ENCODE measurements at places on chromosomes 13 and 19.

GRCh38 chr19:40367577-40368434 lies 19.3 kb downstream of the PLD3 start:
- DNase-seq = peak; percentile 95

DNA sequence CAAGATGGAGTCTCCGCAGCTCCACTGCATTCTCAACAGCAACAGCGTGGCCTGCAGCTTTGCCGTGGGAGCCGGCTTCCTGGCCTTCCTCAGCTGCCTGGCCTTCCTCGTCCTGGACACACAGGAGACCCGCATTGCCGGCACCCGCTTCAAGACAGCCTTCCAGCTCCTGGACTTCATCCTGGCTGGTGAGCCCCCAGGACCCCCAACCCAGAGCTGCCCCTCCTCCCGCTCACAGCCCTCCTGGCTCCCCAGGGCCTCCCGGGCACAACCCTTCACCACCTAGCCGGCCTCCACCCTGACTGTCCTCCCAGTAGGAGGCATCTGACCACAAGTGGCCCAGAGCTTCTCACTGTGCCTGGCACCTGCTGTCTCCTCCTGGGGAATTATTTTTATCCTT lies 9.4 kb downstream of the SYNGR4 start:
- no peak for DNase-seq

GRCh38 chr19:37563518-37563917 lies 31.1 kb downstream of the ZNF571 start:
- DNase-seq = no peak

DNA sequence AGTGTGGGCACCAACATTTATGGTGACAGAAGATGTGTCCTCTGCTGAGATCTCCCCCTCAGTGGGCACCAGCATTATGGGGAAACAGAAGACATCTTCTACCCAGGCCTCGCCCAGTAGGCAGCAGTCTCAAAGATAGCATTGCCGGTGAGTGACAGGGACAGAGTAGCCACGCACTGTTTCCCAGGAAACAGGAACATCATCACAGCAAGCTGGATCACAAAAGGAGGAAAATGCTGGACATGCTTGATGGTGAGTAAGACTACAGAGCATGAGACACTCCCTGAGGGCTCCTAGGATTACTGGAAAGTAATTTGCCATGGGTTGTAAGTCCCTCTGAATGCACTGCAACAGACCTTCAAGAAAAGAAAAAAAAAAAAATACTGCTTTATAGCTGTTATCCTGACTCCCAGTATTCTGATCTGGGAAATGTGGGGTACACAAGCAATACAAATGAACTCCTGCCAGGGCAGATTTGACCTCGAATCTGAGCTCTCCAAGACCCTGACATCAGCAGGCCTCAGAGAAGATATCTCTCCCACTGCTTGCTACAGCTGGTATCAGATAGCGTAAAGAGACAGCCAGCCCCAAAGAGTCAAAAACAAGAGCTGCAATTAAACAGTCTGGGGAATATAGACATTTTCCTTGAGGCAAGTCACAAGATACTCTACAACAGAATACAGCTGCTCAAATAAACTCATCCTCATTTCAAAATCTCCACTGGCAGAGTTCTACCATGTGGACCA lies 180.4 kb downstream of the RBM26 start:
- no peak for DNase-seq

GRCh38 chr13:24887759-24888158 lies 123.8 kb downstream of the RNF17 start:
- no peak for DNase-seq

DNA sequence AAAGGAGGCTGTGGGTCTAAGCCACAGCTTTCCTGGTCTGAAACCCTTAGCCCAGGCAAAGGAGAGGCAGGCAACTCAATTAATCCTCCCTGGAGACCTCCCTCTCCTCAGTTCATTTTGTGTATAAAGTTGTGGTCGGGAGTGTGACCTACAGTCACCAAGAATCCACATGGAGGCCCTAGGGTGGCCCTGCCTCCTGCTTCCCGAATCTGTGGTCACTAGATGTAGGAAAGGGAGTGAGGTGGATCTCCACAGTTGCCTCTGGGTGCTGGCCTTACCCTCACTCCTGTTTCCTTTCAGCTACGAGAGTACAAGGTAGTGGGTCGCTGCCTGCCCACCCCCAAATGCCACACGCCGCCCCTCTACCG lies 1.3 kb downstream of the RPL18A start:
- DNase-seq = no peak

GRCh38 chr13:46051968-46052318 lies 603 bp downstream of the ZC3H13 start:
- no peak for DNase-seq

DNA sequence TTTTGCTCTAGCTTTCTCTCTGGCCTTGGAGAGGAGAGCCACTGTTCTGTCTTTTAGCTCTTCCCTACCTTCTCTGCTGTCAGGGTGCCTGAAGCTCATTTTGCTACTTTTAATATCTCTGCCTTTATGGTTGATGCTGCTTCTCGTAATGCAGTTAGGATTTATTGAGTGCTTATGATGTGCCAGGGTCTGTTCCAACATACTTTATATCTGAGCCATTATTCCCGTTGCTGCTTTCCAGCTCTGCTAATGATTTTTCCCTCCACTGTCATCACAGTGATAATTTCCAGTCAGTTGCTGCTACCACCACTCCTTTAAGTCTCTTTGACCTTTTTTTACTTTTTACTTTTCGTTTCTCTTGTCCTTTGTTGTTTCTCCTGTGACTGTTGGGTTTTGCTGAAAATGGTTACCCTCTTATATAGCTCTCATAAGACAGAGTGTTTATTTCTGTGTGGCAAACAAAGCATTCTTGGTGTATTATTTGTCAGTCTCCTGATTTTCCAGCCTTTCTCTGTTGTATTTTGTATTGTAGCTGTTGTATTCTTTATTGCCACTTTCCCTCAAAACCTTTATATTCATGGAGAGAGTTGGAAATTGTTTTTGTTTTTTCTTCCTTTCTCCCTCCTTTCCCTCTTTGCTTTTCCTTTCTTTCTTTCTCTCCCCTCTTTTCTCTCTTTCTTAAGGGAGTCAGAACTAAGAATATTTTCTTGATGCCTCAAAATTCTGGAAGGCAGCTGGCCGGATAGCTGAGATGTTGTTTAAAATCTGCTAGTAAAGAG lies 37.4 kb downstream of the COG6 start:
- DNase-seq = no peak

- DNase-seq = no peak
Measured at GRCh38 chr13:33696530-33696929, 121.4 kb upstream of the RFC3 start.

- DNase-seq = no peak
Measured at GRCh38 chr19:29031216-29031615, 181.7 kb downstream of the UQCRFS1 start.

GRCh38 chr19:18921593-18921992 lies 2.1 kb downstream of the DDX49 start:
- no peak for DNase-seq

GRCh38 chr13:64314331-64314730 lies 2898.7 kb upstream of the PCDH20 start:
- no peak for DNase-seq

DNA sequence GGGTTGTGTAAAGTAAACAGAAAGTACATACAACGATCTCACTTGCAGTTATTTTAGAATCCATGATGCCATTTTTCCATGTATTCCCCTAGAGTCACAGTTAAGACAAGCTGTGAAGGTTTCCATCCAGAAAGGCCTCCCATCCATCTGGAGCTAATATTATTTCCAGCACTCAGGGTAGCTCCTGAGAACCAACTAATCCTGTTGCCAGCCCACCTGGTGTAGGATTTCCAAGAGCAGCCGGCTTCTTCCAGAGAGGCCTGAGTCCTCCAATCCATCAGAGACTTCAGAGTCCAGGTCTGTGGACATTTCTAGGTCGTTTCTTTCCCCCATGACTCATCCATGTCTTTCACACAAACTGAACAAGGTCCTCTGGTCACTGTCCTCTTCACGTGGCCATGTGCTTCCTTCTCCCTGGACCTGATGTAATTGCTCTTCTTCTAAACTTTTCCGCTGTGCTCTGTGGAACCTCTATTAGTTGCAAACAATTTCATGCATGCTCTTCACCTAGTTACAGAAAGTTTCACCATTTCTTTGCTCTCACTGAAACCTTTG lies 270.3 kb upstream of the TMTC4 start:
- peak; percentile 88 for DNase-seq

GRCh38 chr19:40646743-40647254 lies 43.7 kb downstream of the NUMBL start:
- no peak for DNase-seq

DNA sequence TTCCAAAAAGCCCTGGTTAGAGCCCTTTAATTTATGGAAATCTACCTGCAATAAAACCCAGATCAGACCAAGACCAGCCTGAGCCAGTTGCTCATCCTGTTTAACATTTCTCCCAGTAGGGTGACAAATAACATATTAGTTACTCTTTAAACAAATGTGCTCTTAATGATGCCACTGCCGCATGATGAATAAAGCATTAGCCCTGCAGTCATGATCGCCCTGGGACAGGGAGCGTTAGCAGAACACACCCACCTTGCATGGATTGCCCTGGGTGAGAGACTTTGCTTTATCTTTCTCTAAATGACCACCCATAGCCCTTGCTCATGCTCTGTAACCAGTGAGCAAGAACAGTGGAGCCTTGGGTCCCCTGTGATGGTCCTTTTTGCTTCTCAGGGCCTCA lies 362.4 kb downstream of the ENOX1 start:
- DNase-seq = no peak

GRCh38 chr19:16419669-16420335 lies 52.0 kb downstream of the EPS15L1 start:
- DNase-seq = no peak

DNA sequence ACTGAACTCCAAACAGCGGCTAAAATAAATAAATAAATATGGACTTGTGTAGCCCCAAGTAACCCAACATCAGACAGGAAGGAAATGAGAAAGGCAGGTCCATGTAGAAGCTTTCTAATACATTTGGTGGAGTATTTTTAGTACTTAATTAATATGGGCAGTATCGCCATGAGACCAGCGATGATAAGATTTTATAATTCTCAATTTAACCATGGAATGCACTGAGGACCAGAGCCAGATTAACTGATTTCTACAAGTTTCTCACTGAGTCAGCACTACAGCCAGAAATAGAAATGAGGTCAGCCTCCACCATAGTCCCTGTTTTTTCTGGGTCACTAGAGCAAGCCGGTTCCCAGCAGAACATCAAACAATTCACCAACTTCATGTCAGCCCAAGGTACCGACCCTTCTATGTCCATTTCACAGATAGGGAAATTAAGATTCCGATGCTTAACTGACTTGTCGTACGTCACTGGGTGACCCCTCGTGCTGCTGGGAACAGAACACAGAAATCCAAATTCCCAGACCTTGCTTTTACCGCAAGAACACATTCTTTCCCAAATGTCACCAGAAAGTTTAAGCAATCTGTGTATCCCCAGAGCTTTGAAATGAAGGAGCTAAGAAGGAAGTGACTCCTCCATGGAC lies 90.4 kb downstream of the COL4A1 start:
- no peak for DNase-seq

- DNase-seq = no peak
Measured at GRCh38 chr13:90793261-90793820, 554.1 kb upstream of the MIR17HG start.

- DNase-seq = no peak
Measured at GRCh38 chr13:110664041-110664440, 41.9 kb downstream of the CARS2 start.

- no peak for DNase-seq
Measured at GRCh38 chr13:73544175-73544574, 485.4 kb downstream of the KLF5 start.

DNA sequence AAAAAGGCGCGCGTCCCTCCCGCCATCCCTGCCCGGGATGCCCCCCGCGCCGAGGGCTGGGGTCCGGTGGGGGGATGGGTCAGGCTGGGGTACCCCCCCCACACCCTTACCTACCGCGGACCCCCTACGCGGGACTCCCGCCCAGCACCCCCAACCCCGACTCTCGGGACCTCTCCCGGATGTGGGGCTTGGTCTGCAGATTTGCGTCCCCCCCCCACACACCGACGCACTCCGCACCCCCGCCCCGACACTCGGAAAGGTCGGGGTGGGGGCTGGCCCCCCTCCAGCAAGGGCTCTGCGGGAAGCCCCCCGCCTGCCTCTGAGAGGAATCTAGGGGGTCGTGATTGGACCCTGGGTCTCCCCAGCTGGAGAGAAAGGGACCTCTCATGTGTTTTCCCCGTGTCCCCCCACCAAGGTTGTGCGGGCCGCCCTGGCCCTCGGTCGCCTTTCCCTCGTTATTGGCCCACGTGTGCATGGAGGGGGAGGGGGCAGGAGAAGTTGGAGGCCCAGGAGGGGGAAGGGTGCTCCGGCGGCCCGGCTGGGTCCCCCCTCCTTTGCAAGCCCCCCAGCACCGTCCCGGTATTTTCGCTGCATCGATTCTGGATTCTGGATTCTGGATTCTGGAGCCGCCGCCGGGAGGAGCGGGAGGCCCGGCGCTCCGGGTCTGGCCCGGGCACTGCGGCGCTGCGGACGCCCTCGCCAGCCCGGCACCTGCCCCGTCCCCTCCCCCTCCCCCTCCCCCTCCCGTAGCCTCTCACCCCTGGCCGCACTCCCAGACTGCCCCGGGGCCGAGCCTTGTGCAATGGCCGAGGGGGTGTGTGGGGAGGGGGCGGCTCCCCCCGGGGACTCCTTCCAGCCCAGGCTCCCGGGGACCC lies 607 bp downstream of the NFIC start:
- DNase-seq = peak; percentile 43

DNA sequence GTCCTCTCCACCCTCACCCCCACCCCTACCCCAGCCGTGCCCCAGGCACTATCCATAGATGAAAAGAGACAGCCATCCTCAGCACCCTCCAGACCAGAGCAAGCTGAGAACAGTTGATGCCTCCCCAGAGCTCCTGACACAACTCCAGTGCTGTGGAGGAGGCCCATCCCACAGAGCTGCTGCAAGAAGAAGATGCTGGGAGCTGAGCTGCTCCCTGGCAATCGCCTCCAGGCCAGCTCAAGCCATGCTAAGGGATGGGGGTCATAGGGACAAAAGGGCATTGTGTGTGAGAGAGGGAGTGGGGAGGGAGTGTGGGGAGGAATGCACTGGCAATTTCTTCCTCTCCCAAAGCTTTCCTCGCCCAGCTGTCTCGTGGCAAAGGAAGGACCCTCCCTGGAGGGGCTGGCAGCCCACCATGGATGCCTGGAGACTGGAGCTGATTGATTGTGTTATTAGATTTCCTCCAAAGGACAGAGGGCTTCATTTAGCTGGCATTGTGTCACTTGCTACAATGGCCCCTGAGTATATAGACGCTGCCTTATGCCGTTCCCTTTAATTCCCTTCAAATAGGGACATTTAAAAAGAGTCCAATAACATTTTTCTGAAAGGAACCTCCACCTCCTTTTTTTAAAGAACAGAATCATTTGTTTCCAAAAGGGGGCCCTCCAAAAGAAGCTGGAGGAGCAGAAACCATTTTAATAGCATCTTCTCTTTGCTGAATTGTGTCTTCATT lies 476.4 kb downstream of the FOXO1 start:
- peak; percentile 43 for DNase-seq

GRCh38 chr13:42754801-42755510 lies 26.4 kb upstream of the FAM216B start:
- DNase-seq = no peak

DNA sequence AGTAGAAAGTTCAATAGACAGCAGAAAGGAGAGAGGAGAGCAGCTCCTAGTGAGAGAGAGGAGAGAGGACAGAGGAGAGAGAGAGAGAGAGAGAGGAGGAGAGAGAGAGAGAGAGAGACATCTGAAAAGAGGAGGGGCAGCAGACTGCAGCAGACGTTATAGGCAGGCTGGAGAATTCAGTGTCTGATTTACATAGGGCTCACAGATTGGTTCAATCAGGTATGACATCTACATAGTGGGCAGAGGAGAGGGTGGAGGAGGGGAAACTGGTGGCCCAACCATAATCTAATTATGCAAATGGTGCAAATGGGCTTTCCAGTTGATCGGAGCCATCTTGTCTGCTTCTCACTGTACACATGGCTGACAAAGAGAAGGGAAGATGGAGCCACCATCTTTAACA lies 221.3 kb upstream of the TRPC4 start:
- peak; percentile 87 for DNase-seq
